ENCODE measurements at places on chromosomes 1 and 21. TPM values are rescaled to one million over a fixed set of nuclear protein-coding genes. Genes with fewer than 3 reads are reported as not detected.

- DNase-seq: peak; percentile 46
Measured at GRCh38 chr1:228306275-228307217, 98.7 kb downstream of the OBSCN start.

The LMOD1 gene
- not detected for total RNA-seq

The CR2 gene
- total RNA-seq: 1.6 TPM

GRCh38 chr1:244113532-244114320 is 62.6 kb downstream of the ZBTB18 start:
- no peak for DNase-seq

The TSPAN1 gene
- total RNA-seq: not detected

DNA sequence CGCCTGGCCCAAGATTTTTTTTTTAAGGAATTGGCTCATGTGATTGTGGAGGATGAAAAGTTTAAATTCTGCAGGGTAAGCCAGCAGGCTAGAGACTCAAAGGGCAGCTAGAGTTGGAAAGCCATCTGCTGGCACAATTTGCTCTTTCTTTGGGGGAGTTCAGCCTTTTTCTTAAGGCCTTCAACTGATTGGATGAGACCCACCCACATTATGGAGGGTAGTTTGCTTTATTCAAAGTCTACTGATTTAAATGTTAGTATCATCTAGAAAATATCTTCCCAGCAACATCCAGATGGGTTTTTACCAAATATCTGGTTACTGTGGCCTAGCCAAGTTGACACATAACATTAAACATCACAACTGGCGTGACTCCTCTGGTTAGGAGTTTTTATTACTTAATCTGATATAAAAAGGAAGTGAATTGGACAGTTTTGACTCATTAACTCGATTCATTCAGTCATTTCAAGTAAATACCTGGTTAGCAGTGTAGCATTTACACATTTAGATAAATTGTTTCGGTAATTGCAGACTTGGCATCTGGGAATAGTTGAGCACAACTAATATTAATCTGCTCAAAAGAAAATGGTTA is 12.4 kb downstream of the HOOK1 start:
- DNase-seq: no peak
